ENCODE measurements at places on chromosomes 12 and 14. TPM values are rescaled to one million over a fixed set of nuclear protein-coding genes. Genes with fewer than 3 reads are reported as not detected.

DNA sequence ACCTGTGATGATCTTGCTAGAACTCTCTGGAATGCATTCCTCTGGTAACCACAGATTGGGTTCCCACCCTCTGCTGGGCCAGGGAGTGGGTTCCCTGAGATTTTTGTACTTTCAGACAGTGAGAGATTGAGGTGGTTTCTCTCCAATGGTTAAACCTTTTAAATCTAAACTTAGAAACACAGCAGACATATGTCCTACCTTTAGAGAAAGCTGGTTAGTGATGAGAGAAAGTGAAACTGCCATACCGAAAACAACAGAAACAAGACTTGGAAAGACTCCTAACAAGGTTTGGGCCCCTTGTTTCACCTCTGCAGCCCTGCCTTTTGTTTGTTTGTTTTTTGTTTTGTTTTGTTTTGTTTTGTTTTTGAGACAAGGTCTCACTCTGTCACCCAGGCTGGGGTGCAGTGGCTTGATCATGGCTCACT lies 9.7 kb upstream of the SGPP1 start:
- DNase-seq, result no peak
- no peak overlapping the region for H3K27ac ChIP-seq
- no peaks in the 10 kb centered on the region for H3K36me3 ChIP-seq
- no peaks in the 10 kb centered on the region for H3K27me3 ChIP-seq
- peak overlapping the region; percentile 27 for H3K4me3 ChIP-seq

- DNase-seq, result no peak
- H3K4me3 ChIP-seq, result no peak overlapping the region
- no peak overlapping the region for H3K27ac ChIP-seq
- peaks cover 5% of the 10 kb centered on the region for H3K4me1 ChIP-seq
- no peaks in the 10 kb centered on the region for H3K27me3 ChIP-seq
Measured at GRCh38 chr12:954741-955140, 5.2 kb upstream of the RAD52 start.

Gene IRAK3
- total RNA-seq, result 0.74 TPM

DNA sequence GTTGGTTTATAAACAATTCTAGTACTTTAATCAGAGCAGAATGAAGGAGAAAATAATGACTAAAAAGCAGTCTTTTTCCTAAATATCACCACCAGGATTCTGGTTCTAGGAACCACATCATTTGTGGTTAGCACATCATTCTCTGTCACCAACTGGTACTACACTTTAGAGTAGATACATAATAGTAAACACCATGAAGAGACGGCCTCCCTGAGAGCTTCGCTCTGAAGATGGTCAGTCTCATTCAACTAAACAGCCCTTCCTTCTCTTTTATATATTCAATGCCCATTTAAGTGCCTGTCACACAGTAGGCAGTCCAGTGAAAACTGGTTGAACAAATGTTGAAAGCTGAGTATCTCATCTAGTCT lies 10.9 kb downstream of the SLC38A2 start:
- H3K4me3 ChIP-seq, result no peak overlapping the region
- H3K4me1 ChIP-seq, result no peaks in the 10 kb centered on the region
- H3K27me3 ChIP-seq, result no peaks in the 10 kb centered on the region
- H3K36me3 ChIP-seq, result peaks cover 80% of the 10 kb centered on the region
- DNase-seq, result no peak

All from CD4-positive, alpha-beta T cell (primary cell).